ENCODE measurements at places on chromosomes 12 and 14. TPM values are rescaled to one million over a fixed set of nuclear protein-coding genes. Genes with fewer than 3 reads are reported as not detected.

DNA sequence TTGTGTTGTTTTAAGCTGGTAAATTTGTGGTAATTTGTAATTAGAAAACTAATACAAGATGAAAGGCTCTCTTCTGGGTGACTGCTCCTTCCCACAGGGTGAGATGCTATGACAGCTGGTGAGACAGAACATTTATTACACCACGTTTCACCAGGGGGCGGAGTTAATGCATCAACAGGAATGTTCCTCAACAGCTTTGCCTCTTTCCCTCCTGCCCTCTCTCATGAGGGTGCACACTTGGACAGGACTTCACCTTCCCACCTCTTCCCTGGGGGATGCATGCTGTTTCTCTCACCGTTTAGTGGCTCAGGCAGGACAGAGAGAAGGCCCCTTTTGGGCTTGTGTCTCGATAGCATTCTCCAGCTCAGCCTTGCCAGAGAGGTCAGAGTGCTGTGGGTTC, 13.4 kb upstream of the PPP1R1A start:
- no peaks in the 10 kb centered on the region for H3K36me3 ChIP-seq
- no peaks in the 10 kb centered on the region for H3K27me3 ChIP-seq
- no peak overlapping the region for H3K27ac ChIP-seq
- no peak for DNase-seq
- H3K4me1 ChIP-seq = no peaks in the 10 kb centered on the region

GRCh38 chr14:21525571-21525961, 580 bp downstream of the SALL2 start:
- no peaks in the 10 kb centered on the region for H3K27me3 ChIP-seq
- peaks cover 16% of the 10 kb centered on the region for H3K4me1 ChIP-seq
- H3K4me3 ChIP-seq = peak overlapping the region; percentile 73
- H3K36me3 ChIP-seq = no peaks in the 10 kb centered on the region

GRCh38 chr12:124498275-124499189, 68.9 kb downstream of the NCOR2 start:
- H3K4me1 ChIP-seq = peaks cover 54% of the 10 kb centered on the region
- no peaks in the 10 kb centered on the region for H3K27me3 ChIP-seq
- no peak for DNase-seq

GRCh38 chr12:71941174-71941573, 2.5 kb downstream of the TPH2 start:
- no peak overlapping the region for H3K27ac ChIP-seq
- H3K4me1 ChIP-seq = no peaks in the 10 kb centered on the region
- DNase-seq = no peak
- H3K36me3 ChIP-seq = no peaks in the 10 kb centered on the region
- no peaks in the 10 kb centered on the region for H3K27me3 ChIP-seq
- no peak overlapping the region for H3K4me3 ChIP-seq

DNA sequence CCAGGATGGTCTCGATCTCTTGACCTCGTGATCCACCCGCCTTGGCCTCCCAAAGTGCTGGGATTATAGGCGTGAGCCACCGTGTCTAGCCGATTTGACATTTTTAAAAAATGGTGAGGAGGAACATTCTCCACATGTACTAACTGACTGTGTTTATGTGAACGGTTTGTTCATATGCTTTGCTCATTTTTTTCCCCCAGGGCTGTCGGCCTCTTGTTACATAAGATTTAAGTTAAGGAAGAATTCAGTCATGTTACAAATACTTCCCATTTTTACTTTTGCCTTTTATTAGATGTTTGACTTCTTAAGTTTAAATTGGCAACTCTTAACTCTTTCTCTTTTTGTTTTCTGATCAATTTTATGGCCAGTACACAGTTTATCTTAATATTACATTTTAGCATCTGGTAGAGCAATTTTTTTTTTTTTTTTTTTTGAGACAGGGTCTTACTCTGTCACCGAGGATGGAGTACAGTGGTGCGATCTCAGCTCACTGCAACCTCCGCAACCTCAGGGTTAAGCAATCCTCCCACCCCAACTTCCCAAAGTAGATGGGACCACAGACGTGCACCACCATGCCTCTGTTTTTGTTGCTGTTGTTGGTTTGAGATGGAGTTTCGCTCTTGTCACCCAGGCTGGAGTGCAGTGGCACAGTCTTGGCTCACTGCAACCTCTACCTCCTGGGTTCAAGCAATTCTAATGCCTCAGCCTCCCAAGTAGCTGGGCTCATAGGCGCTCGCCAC, 9.6 kb downstream of the GNS start:
- H3K4me1 ChIP-seq = peaks cover 46% of the 10 kb centered on the region
- H3K36me3 ChIP-seq = peaks cover 51% of the 10 kb centered on the region
- H3K27me3 ChIP-seq = no peaks in the 10 kb centered on the region
- H3K27ac ChIP-seq = no peak overlapping the region

DNA sequence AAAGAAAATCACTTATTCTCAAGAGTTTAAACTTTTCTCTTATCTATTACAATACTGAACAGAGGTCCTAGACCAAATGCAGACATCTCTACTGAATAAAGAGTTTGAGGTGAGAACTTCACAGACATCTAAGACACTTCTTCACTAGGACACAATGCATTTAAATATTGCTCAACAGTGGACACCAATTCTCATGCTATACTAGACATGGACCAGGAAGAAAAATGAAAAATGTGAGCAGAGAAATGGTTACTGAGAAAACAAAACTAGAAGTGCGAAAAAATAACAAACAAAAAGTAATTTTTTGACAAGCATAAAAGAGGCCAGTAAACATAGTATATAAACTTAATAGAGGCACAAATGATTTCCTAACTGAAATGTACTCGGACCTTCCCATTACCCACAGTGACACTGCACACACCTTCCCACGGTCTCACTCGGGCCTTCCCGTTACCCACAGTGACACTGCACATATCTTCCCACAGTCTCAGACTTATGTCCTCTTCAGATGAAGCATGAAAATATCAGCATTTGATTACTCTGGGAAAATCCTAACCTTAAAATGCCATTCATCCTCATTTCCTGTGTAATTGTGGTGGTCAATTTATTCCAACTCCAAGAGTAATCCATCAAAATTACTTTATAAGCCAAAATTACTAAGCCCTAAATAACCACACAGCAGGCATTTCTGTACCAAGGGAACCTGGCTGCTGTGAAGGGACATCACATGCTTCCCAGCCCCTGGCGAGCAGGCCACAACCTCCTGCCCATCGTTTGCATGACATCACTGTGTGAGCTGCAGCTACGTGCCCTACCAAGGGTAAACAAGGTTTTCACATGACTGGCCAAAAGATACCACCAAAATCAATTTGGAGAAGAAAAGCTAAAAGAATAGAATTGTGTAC, 6.4 kb downstream of the SLC15A4 start:
- H3K4me1 ChIP-seq = peaks cover 47% of the 10 kb centered on the region
- peak overlapping the region; percentile 64 for H3K27ac ChIP-seq
- DNase-seq = peak; percentile 64
- H3K27me3 ChIP-seq = no peaks in the 10 kb centered on the region
- H3K4me3 ChIP-seq = no peak overlapping the region

- H3K36me3 ChIP-seq = no peaks in the 10 kb centered on the region
- H3K27ac ChIP-seq = no peak overlapping the region
- DNase-seq = no peak
- peaks cover 3% of the 10 kb centered on the region for H3K4me1 ChIP-seq
Observed at GRCh38 chr14:75487155-75487671, 35.1 kb upstream of the BATF start.

DNA sequence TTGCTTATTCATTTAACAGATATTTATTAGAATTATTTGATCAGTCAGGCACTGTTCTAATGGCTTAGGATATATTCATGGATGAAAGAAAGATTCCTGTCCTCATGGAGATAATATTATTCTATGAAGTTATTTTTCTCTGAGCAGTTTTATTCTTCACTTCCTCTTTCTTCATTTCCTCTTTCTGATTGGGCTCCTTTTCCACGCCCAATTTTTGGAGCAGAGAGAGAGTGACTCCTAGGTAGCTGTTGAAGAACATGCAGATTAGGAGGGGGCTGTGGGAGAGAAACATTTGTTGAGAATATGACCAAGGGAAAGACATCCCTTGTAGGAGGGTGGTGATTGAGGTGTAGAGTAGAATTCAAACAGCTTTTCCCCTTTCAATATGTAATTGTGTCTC, 6.0 kb upstream of the YARS2 start:
- DNase-seq = no peak
- no peaks in the 10 kb centered on the region for H3K36me3 ChIP-seq
- no peaks in the 10 kb centered on the region for H3K4me1 ChIP-seq
- no peak overlapping the region for H3K27ac ChIP-seq
- no peaks in the 10 kb centered on the region for H3K27me3 ChIP-seq
- H3K4me3 ChIP-seq = no peak overlapping the region

- peaks cover 9% of the 10 kb centered on the region for H3K4me1 ChIP-seq
- H3K27me3 ChIP-seq = no peaks in the 10 kb centered on the region
- no peaks in the 10 kb centered on the region for H3K36me3 ChIP-seq
- no peak for DNase-seq
- no peak overlapping the region for H3K4me3 ChIP-seq
Observed at GRCh38 chr12:65891219-65891618, 66.9 kb downstream of the HMGA2 start.

The RNASE1 gene
- total RNA-seq = 1,558 TPM

- no peak for DNase-seq
- H3K4me1 ChIP-seq = no peaks in the 10 kb centered on the region
- no peak overlapping the region for H3K27ac ChIP-seq
- H3K4me3 ChIP-seq = no peak overlapping the region
- no peaks in the 10 kb centered on the region for H3K27me3 ChIP-seq
Observed at GRCh38 chr12:55666508-55666907, 29.8 kb downstream of the OR10P1 start.

GRCh38 chr12:127280393-127281275, 986.3 kb upstream of the TMEM132C start:
- H3K27ac ChIP-seq = no peak overlapping the region
- no peaks in the 10 kb centered on the region for H3K27me3 ChIP-seq
- H3K36me3 ChIP-seq = no peaks in the 10 kb centered on the region
- no peaks in the 10 kb centered on the region for H3K4me1 ChIP-seq
- peak; percentile 40 for DNase-seq
- H3K4me3 ChIP-seq = no peak overlapping the region

- no peaks in the 10 kb centered on the region for H3K4me1 ChIP-seq
- DNase-seq = no peak
- no peaks in the 10 kb centered on the region for H3K27me3 ChIP-seq
- no peak overlapping the region for H3K27ac ChIP-seq
Observed at GRCh38 chr12:59186451-59186850, 266.1 kb upstream of the LRIG3 start.

The P2RX7 gene
- total RNA-seq = 13.4 TPM

DNA sequence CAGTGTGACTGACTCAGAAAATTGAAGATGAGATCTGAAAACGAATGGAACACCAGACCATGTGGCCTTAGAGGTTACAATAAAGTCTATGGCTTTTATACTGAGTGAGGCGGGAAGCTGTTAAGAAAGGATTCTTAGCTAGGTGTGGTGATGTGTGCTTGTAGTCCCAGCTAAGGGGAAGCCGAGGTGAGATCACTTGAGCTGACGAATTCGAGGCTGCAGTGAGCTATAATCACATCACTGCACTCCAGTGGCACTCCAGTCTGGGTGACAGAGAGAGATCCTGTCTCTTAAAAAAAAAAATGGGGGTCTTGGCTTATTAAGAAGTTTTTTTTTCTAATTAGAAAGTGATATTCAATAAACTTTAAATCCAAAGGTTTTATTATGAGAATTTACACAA, 678.6 kb downstream of the TMTC2 start:
- no peak overlapping the region for H3K27ac ChIP-seq
- no peak overlapping the region for H3K4me3 ChIP-seq
- no peak for DNase-seq

The KRT4 gene
- 11.5 TPM for total RNA-seq

GRCh38 chr14:50303744-50304471, 8.1 kb downstream of the L2HGDH start:
- H3K36me3 ChIP-seq = no peaks in the 10 kb centered on the region
- H3K27me3 ChIP-seq = no peaks in the 10 kb centered on the region
- peak; percentile 84 for DNase-seq
- H3K4me3 ChIP-seq = no peak overlapping the region
- H3K27ac ChIP-seq = no peak overlapping the region

The GAS2L3 gene
- total RNA-seq = 19.1 TPM

DNA sequence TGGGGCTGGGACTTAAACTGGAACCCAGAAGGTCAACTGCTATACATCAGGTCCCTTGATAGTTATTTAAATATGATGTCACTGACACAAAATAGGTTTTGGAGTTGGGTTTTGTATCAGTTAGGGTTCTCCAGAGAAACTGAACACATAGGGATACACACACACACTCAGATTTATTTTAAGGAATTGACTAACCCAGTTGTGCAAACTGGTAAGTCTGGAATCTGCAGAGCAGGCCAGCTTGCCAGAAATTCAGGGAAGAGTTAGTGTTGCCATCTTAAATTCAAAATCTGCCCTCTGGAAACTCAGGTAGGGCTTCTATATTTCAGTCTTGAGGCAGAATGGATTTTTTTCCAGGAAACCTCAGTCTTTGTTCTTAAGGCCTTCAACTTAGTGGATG, 36.9 kb downstream of the MAPK1IP1L start:
- H3K4me3 ChIP-seq = no peak overlapping the region
- H3K27me3 ChIP-seq = no peaks in the 10 kb centered on the region
- no peak overlapping the region for H3K27ac ChIP-seq
- DNase-seq = no peak
- H3K4me1 ChIP-seq = peaks cover 11% of the 10 kb centered on the region

All from upper lobe of left lung (tissue), 6 donors.